ENCODE measurements at places on chromosomes 6 and 20.

GRCh38 chr20:56468316-56469076 lies at the start of gene RTF2:
Gene RTF2, plus strand, starts transcription at chr20:56468627. Its CDS starts 71 bp downstream, at chr20:56468698.
- peak within 1 kb of the TSS; percentile 94 for H3K4me3 ChIP-seq
- H3K27me3 ChIP-seq = no peaks in the 10 kb centered on the region
- DNase-seq = peak; percentile 98
- H3K27ac ChIP-seq = no peak within 1 kb of the TSS
- H3K36me3 ChIP-seq = peaks cover 6% of the 10 kb centered on the region

- no peaks in the 10 kb centered on the region for H3K36me3 ChIP-seq
- no peak overlapping the region for H3K27ac ChIP-seq
- H3K27me3 ChIP-seq = no peaks in the 10 kb centered on the region
- DNase-seq = no peak
Observed at GRCh38 chr6:12679341-12679740, 37.2 kb upstream of the PHACTR1 start.

GRCh38 chr6:110710115-110710514 lies 105.2 kb downstream of the CDK19 start:
- no peak for DNase-seq
- H3K27ac ChIP-seq = no peak overlapping the region
- no peaks in the 10 kb centered on the region for H3K27me3 ChIP-seq
- H3K4me1 ChIP-seq = no peaks in the 10 kb centered on the region
- no peaks in the 10 kb centered on the region for H3K36me3 ChIP-seq

DNA sequence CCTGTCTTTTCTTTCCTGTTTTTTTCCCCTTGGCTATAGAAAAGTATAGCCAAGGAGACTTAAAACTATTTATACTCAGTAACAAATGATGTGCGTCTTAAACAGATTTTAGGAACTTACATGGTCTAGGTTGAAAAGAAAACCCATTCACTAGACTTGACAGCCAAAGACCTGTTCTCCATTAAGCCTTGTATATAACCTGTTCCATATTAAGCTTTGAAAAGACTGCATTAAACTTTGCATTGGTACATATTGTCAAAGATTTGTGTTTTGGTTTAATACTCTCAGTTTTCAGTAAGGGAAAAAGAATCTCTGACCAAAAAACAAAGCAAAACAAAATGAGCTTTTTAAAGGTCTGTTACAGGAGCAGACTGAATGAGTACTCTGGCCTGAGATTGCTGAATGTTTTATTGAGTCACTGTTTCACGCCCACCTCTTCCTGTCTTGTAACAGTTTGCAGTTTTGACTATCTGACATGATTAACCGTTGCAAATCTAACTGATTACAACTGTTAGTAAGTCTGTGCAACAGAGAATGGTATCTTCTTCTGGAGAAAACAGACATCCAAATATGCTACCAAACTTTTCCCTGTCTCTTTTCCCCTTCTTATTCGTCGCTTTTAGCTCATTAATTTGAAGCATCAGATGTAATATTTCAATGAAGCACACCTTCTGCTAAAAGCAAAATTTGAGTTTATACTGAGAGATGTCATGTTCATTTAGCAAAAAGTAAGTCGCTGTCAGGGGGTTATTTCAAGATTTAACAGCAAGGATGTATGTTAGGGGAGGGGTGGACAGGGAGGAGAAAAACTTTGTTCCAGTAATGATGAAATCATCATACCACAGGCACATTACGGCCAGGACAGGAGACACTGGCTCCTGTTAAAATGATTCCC lies 59.1 kb upstream of the SUPT3H start:
- H3K36me3 ChIP-seq = no peaks in the 10 kb centered on the region
- H3K4me1 ChIP-seq = no peaks in the 10 kb centered on the region
- no peak overlapping the region for H3K27ac ChIP-seq
- no peaks in the 10 kb centered on the region for H3K27me3 ChIP-seq

DNA sequence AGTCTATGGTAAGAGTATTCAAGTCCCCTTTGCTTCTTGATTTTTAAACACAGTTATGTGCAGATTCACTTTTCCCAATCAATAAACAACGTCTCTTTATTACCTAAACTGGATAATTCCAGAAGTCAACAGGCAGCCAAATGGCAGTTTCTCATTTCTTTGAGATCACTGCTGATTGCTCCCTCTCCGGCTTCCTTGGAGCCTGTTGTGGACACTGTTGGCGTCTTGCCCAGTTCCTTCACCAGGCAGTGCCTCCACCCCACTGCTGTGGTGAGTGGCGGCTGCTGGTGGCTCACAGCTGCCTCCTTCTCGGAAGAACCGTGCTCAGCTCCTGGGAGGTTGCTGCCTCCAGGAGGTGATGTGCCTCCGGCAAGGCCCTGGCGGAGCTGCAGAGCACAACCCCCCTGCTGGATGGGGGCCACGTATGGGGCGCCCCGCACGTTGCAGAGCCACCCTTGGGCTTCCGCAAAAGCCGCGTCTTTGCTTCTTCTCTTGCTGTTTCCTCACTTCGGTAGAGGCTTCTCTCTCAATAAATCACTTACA lies 105.1 kb upstream of the CNKSR3 start:
- no peak overlapping the region for H3K4me3 ChIP-seq
- no peaks in the 10 kb centered on the region for H3K4me1 ChIP-seq
- DNase-seq = no peak

DNA sequence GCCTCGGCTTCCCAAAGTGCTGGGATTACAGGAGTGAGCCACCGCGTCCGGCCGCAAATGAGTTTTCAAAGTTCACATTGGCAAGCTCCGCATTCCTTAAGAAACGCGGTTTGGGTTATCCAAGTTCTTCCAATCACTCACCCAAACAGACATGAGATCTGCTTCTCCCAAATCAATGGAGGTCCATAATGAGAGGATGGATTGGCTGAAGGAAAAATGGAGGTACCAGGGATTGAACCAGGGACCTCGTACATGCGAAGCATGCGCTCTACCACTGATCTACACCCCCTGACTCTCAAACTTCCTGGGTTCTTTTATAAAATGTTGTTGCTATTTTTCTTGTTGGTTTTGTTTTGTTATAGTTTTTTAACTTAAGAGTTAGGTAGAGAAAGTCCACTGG lies 170.0 kb downstream of the GPX5 start:
- H3K27ac ChIP-seq = no peak overlapping the region
- no peaks in the 10 kb centered on the region for H3K36me3 ChIP-seq
- no peak for DNase-seq
- H3K4me3 ChIP-seq = no peak overlapping the region
- H3K27me3 ChIP-seq = no peaks in the 10 kb centered on the region

DNA sequence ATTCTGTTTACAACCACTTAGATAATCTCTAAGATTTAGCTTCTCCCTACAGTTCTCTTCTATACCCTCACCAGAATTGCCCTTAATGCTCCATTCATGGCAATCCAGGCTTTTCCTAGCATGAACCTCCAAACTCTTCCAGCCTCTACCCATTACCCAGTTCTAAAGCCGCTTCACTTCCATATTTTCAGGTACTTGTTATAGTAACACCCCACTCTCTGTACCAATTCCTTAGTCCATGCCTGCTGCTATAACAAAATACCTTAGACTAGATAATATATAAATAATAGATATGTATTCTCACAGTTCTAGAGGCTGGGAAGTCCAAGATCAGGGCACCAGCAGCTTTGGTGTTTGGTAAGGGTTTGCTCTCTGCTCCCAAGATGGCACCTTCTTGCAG lies 16.5 kb upstream of the TRERF1 start:
- no peaks in the 10 kb centered on the region for H3K27me3 ChIP-seq
- no peak for DNase-seq
- no peaks in the 10 kb centered on the region for H3K4me1 ChIP-seq
- H3K27ac ChIP-seq = no peak overlapping the region
- no peaks in the 10 kb centered on the region for H3K36me3 ChIP-seq

GRCh38 chr20:24403406-24403805 lies 66.0 kb upstream of the SYNDIG1 start:
- H3K4me1 ChIP-seq = no peaks in the 10 kb centered on the region
- no peaks in the 10 kb centered on the region for H3K27me3 ChIP-seq
- DNase-seq = no peak
- no peaks in the 10 kb centered on the region for H3K36me3 ChIP-seq
- H3K27ac ChIP-seq = no peak overlapping the region

DNA sequence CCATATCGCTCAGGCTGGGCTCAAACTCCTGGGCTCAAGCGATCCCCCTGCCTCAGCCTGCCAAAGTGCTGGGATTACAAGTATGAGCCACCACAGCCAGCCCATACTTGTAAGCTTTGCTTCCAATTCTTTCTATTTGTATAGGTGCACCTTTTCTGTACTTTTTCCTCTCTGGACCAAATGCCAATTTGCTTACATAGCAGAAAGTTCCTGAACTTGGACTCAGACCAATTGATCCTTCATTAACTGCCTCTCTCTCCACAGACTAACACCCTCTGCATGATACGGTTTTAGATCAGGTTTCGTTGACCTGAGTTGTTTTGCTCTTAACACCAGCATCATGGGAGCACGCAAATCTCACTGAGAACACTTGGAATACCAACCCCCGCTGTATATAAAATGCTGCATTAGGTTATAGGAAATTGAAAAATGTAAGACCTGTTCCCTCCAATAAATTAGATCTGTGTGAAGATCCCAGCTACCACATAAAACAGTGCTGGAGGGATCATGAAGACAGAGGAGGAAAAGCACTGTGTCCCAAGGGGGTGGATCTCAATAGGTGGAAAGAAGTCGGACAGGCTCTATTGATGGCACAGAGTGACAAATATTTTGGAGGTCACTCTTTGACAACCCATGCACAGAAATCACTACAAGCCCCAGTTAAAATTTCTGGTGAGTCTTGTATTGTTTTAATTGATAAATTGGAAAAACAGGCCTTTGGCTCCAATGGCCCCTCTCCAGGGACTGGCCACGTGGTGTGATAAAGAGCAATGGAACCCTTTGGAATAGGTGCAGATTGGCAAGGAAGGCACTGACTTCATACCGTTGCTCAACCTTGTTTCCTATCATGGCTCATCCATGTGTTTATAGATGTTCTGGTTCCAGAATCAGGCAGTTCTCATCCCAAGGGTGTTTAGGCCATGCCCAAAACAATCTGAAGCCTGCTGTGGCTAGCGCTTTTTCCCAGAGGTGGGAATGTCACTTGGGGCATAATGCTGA lies 51.2 kb downstream of the ISM1 start:
- no peak overlapping the region for H3K27ac ChIP-seq
- DNase-seq = no peak
- H3K36me3 ChIP-seq = no peaks in the 10 kb centered on the region
- H3K27me3 ChIP-seq = no peaks in the 10 kb centered on the region
- H3K4me1 ChIP-seq = no peaks in the 10 kb centered on the region

DNA sequence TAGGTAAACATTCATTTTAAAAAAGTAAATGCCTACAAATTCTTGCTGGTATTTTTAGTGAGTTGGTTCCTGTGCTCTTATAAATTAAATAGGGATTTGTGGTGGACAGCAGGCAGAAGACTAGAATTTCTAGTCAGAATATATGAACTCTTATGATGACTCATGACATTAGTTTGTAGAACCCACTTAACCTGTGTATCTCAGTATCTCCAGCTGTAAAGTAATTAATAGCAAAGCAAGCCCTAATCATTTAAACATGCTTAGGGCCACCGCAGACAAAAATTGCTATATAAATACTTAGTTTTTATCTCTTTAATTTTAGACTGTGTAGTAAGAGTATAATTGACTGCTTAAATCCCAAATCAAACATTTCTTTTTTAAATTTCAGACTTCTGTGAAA lies 2.4 kb downstream of the FAM135A start:
- H3K36me3 ChIP-seq = peaks cover 29% of the 10 kb centered on the region
- H3K4me1 ChIP-seq = peaks cover 15% of the 10 kb centered on the region

DNA sequence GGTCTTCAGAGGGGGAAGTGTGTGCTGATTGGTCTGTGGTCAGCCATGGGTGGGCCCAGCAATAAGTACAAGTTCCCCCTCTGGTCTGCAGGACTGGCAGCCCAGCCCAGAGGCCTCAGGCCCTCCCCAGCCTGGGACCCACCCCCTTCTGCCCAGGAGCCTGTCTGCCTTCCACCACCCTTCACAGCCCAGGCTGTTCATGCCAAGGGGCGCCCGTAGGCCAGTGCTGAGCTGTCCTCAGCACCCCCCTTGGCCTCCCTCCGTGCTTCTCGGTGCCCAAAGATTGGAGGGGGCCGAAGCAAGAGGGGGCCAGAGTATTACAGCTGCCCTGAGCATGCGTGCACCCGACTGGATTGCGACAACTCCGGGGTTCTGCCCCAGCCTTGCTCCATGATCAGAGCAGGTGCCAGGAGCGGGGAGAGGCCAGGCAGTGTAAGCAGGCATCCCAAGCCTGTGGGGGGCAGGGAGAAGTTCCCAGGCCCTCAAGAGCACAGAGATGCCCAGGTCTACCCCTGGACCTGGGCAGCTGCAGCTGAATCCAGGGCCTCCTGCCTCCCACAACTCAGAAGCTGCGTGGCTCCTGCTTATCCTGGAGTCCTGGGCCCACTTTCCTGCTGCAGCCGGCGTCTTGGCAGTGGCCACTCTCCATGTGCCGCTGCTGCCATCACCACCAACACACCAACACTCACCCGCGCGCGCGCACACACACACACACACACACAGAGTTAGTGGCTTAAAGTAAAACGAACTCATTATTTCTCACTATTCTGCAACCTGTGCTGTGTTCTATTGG lies 33.3 kb downstream of the CST9L start:
- H3K27me3 ChIP-seq = no peaks in the 10 kb centered on the region
- no peaks in the 10 kb centered on the region for H3K4me1 ChIP-seq
- no peak overlapping the region for H3K27ac ChIP-seq

- DNase-seq = no peak
- H3K27me3 ChIP-seq = no peaks in the 10 kb centered on the region
- no peaks in the 10 kb centered on the region for H3K4me1 ChIP-seq
- no peaks in the 10 kb centered on the region for H3K36me3 ChIP-seq
Observed at GRCh38 chr20:18705910-18706309, 107.7 kb upstream of the SCP2D1 start.

Data from Karpas-422 (cell line).